Right kidney (tissue), 9 donors: ENCODE measurements at places on chromosomes 4 and X.
A peak's percentile ranks its signal among the peaks of the same experiment; 100 is the strongest.

GRCh38 chrX:78922754-78923153, 22.4 kb upstream of the P2RY10 start:
- no peak for DNase-seq

- no peak for DNase-seq
These were observed 139.7 kb upstream of the WDFY3 start for GRCh38 chr4:85106166-85106565.

DNA sequence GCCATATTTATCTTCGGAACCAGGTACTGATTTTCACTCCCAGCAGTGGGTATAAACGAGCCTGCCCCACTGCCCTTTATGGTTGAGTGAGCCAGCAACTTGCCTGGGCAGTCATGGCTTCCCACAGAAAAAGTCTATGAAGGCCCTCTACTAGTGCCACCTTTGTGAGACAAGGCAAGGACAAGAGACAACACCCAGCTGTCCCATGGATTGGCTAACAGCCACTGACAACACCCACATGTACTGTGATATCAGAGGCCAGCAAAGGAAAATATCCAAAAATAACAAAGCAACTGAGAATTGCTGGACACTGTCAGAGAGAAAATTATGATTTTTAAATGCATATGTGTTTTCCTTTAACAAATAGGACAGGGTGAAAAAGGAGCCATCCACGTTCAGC, 248.4 kb upstream of the TTC29 start:
- DNase-seq: peak; percentile 5

DNA sequence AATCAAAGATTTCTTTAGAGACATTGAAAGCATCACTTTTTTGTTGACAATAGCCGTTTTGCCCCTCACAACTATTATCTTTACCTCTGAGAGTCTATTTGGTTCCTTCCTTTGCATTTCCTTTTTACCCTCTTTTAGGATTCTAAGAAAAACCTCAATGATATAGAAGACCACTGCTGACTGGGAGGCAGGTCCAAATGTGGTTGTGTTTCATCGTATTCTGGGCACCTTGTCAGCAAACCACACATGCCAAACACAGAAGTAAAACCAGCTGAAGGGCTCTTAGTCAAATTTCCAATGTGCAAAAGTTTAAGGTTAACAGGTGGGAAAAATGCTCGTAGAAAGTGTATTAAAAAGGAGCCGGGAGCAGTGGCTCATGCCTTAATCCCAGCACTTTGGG, 5.1 kb upstream of the PRMT9 start:
- DNase-seq: no peak

GRCh38 chrX:142503967-142504643, 299.0 kb upstream of the MAGEC2 start:
- no peak for DNase-seq

DNA sequence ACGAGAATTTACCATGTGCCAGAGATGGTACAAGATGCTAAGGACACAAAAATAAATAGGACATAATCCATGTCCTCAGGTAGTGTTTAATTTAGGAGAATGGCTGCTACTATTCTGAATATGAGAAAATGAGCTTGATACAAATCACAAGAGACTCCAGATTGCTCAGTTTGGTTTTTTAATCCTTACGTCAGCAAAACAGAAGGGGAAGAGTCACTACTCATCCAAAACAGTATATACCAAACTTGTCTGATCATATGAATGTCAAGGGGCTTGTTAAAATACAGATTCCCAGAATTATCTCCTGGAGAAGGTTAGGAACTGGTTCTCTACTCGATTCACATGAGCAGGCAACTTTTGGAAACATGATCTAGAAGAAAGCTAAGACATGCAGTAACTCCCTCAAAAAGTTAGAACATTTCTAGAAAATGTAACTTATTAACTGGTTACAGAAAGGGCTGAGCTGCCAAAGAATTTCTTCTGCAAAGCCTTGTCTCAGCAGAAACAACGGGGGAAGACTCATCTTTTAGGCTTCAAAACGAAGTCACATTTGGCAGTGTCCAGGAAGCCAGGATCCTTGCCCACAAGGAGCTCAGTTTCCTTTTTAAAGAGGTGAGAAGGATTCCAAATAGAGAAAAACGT, 3.4 kb downstream of the AIFM1 start:
- DNase-seq: no peak

DNA sequence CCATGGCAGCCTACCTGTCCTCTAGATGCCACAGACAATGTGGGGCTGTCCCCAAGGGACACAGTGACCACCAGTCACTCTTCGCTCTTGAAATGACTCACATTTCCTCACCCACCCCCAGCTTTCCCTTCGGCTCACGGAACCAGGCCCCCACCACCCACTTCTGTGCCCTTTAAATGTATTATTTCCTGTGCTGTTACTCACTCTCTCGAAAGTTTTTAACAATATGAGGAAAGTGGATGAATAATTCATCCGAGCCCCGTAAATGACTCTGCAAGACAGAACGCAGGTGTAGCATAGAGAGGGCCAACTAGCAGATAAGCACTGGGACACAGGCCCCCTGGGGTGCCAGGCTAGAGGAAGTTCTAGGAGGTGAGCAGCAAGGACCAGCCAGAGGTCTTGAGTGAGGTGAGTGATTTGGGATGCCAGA, 179.5 kb upstream of the TBL1X start:
- no peak for DNase-seq

DNA sequence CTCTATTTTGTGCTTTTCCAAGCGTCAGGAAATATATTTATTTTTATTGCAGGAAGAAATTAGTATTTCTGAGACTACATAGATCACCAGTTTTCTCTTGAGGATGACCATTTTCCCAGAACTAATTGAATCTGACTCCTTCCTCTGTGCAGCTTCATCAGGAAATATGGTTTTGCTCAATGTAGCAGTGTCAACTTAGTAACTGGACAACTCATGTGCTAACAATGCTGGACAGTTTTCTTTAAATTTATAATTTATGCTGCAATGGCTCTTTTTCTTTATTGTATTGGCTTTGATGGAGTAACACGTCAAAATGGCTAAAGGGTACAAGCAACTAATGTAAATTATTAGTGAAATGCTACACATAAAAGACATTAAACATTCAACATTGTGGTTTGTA, 531.5 kb downstream of the ANKRD50 start:
- DNase-seq: no peak

- no peak for DNase-seq
These were observed 3.8 kb downstream of the RGS12 start for GRCh38 chr4:3296651-3297050.

GRCh38 chr4:92304121-92304520, 355 bp downstream of the GRID2 start:
- no peak for DNase-seq

- DNase-seq: no peak
These were observed 3.8 kb upstream of the DCAF4L1 start for GRCh38 chr4:41977709-41978108.

DNA sequence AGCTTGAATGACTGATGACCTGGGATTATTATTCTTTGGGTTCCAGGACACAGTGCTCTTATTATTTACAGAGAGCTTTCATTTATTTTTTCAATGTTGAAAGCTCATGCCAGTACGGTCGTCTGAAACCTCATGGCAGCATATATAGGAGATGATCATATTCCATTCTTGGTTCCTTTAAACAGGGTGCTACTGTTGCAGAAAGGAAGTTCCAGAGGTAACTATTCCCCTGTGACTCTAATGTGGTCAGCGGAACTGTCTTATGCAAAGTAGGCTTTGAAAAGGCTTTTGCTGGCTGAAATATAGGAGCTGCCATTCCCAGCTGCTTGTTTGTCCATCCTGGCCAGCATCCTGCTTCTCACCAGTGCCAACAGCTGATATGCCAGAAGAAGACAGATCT, 208.3 kb upstream of the LEF1 start:
- DNase-seq: no peak

- no peak for DNase-seq
These were observed 79.0 kb downstream of the SOX3 start for GRCh38 chrX:140425712-140426395.

- no peak for DNase-seq
These were observed 4.7 kb downstream of the FAM120C start for GRCh38 chrX:54178100-54178940.

- DNase-seq: no peak
These were observed 163.1 kb downstream of the CPE start for GRCh38 chr4:165541851-165542459.

DNA sequence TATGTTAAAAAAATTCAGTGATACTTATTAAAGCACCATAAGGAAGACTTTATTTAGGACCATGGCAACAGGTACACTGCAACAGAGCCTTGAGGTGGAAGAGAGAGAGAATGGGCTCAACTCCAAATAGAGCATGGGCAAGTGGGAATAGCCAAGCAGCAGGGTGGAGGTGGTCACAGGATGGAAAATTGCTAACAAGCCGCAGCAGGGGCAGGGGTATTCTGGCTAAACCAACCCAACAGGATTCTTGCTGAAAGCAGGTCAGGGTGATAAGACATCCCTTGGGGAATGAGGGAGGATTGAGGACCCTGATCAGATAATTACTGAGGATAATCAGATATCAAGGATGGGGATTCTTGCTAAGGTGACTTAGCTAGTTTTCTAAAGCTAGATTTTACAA, 177.5 kb downstream of the ZIC3 start:
- DNase-seq: no peak

- DNase-seq: no peak
These were observed 221.6 kb upstream of the FTHL17 start for GRCh38 chrX:31293409-31293808.

GRCh38 chrX:40243755-40244515, 146.2 kb upstream of the BCOR start:
- DNase-seq: no peak

- no peak for DNase-seq
These were observed 105.6 kb downstream of the C4orf51 start for GRCh38 chr4:145785391-145786008.

GRCh38 chr4:45477311-45477733, 646.5 kb downstream of the GABRG1 start:
- no peak for DNase-seq

- DNase-seq: no peak
These were observed 13.5 kb downstream of the ANKRD17 start for GRCh38 chr4:73244945-73245601.

DNA sequence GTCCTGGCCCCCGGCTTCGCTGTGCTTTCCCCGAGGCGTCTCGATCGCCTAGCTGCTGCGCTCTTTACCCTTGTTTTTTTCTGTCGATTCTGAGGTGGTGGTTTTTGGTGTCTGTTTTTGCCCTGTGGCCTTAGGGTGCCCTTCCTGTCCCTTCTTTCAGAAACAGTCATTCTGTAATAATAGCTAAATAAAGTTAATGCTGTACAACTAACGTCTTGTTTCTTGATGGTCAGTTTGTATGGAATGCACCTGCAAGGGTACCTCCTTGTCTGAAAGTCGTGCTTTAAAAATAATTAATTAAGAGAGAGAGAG, 686 bp downstream of the FIP1L1 start:
- no peak for DNase-seq

DNA sequence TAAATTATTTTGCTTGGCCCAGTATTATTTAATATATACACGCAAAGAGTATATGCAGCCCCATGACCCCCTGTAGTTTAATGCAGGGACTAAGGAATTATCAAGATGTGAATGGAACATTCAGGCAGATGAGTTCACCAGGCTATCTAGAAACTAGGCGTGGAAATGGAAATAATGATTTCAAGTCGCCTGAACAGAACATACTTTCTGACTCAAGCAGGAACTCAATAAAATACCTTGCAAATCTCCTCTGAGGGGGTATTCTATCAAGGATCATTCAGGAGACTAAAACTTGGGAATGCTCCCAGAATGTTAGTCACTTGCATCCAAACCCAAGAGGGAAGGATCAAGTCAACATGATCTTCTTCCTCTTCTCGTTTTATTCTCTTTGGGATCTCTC, 59.6 kb upstream of the RASSF6 start:
- no peak for DNase-seq

DNA sequence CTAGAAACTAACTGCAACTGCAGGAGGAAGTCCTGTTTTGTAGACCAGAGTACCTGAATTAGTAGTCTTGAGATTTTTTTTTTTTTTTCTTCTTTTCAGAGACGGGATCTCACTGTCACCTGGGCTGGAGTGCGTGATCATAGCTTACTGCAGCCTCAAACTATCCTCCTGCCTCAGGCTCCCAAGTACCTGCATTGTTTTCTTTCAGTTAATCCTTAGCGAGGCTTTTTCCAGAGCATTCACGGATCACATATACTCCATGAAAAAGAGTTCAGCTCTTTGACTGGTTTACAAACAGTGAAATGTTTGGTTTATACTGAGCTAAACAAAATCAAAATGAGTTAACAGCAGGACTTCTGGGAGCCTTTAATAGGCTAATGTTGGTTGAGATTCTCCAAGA, 45.8 kb downstream of the KLHL15 start:
- DNase-seq: no peak

DNA sequence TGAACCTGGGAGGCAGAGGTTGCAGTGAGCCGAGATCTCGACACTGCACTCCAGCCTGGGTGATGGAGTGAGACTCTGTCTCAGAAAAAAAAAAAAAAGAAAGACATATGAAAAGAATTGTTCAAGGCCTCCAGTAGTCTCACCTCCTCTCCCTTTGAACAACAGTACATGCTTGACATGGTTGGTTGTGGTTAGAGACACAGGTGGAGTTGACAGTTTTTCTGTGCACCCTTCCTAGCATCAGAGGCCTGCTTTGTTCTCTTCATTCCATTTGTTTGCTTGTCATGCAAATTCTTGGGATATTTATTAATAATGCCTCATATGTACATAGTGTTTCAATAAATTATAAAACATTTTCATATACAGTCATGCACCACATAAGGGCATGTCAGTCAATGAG, 18.3 kb upstream of the PDCL2 start:
- DNase-seq: no peak

DNA sequence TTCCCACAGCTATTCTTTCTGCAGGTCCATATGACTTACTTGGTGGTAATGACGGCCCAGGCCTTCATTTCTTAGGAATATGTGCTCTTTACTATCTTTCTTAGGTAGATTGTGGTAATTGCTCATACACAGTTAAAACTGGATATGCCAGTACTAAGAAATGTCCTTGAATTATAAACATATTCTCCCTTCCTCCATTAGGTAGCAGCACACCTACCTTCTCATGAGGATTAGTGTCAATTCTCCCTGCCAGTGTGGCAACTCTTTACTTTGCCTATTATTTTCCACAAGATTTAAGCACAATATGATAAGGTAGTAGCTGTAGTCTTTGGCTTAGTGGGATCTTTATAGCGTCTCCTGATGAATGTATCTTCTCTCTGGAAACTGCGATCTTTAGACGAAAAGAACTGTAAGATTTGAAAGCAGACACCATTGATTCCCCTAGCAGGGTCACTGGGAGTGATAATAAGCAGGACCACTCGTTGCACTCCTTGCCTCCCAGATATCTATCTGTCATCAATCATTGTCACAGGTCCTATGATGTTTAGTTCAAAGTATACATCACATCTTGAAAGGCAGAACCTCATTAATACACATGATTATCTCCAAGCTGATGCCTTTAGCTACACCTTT, 1240.7 kb downstream of the C4orf33 start:
- no peak for DNase-seq
